Activated CD8-positive, alpha-beta memory T cell treated with anti-CD3 and anti-CD28 coated beads, Interleukin-2, amount 10 ng/mL, durations not matched to agents 7 days and 5 days (primary cell): ENCODE measurements at places on chromosomes 6 and 20.

DNA sequence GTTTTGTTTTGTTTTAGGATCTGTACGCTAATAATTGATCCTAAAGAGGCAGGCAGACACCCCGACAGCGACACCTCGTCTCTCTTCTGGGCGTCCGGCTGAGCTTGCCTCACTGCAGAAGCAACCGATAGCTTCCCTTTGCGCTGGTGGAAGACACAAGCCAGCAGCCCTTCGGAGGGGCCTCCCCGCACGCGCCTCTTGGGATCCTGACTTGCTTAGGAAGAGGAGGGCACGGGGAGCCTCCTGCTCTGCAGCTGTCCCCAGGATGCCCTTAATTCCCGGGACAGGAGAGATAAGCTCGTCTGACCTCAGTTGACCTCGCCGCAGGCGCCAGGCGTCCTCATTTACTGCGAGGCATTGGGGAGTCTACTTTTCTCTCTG lies 94.0 kb downstream of the CD83 start:
- peak overlapping the region; percentile 82 for H3K4me3 ChIP-seq
- no peaks in the 10 kb centered on the region for H3K36me3 ChIP-seq
- no peaks in the 10 kb centered on the region for H3K27me3 ChIP-seq
- H3K27ac ChIP-seq = peak overlapping the region; percentile 75
- peaks cover 11% of the 10 kb centered on the region for H3K4me1 ChIP-seq
- DNase-seq = no peak

- H3K36me3 ChIP-seq = no peaks in the 10 kb centered on the region
- peaks cover 12% of the 10 kb centered on the region for H3K4me1 ChIP-seq
- peaks cover 47% of the 10 kb centered on the region for H3K27me3 ChIP-seq
- no peak overlapping the region for H3K4me3 ChIP-seq
- no peak for DNase-seq
Observed at GRCh38 chr6:75213732-75214131, 7.9 kb upstream of the COL12A1 start.

DNA sequence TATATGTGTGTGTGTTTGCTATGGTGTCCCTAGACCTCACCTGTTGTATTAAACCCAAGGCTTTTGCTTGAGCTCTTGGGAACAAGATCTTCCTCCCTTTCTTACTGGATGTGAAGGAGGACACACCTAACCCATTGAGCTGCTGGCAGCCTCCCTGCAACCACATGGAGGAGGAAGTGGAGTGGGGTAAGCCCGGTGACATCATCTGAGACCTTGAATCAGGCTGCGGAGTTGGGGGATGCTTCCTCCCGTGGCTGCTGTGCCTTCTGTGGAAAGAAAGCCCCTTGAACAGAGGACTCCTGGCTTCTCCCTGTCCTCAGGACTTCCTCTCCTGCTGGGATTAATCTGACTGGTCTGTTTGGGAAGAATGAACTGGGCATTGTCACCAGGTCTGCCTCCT lies 3.3 kb downstream of the CST11 start:
- peak; percentile 67 for DNase-seq
- no peak overlapping the region for H3K4me3 ChIP-seq
- H3K36me3 ChIP-seq = no peaks in the 10 kb centered on the region
- H3K27ac ChIP-seq = no peak overlapping the region
- H3K4me1 ChIP-seq = peaks cover 12% of the 10 kb centered on the region

- no peak for DNase-seq
- no peaks in the 10 kb centered on the region for H3K27me3 ChIP-seq
- no peak overlapping the region for H3K27ac ChIP-seq
- no peaks in the 10 kb centered on the region for H3K36me3 ChIP-seq
Observed at GRCh38 chr6:66179361-66179760, 472.3 kb upstream of the EYS start.

DNA sequence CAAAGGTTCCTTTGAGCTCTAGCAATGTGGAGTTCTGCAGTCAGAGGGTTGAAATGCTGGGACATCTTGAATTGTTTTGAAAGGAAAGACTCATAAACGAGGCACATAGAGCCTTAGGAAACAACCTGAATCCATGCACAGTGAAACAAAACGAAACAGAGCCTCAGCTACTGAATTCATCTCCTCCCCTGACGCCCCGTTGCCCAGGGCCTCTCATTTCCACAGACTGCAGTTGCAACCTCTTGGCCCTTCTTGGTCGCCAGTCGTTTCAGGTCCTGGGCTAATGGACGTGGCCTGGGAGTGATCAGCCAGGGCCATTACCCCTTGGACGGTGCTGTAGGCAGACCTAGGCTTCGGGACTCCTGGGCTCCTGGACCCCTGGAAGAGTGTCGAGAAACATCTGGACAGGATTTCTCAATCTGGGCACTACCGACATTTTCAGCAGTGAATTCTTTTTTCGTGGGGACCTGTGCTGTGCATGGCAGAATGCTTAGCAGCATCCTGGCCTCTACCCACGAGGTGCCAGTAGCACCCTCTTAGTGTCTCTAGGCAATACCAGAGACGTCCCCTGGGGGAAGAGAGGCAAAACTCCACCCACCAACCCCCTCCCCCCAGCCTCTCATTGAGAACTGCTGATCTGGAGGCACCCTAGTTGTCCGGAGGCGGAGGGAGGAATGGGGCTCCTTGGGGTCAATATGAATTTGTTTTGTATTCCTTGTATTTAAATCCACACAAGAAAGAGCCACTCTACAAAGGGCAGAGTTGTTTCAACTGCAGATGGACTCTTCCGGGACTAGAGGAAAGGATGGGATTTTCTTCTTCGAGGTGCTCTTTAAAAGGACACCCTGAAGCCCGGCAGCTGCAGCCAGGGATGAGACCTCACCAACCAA lies 50.2 kb downstream of the TMEM242 start:
- H3K4me3 ChIP-seq = no peak overlapping the region
- peaks cover 7% of the 10 kb centered on the region for H3K36me3 ChIP-seq
- DNase-seq = no peak
- H3K4me1 ChIP-seq = peaks cover 9% of the 10 kb centered on the region

- no peak overlapping the region for H3K4me3 ChIP-seq
- DNase-seq = no peak
- H3K4me1 ChIP-seq = no peaks in the 10 kb centered on the region
- no peak overlapping the region for H3K27ac ChIP-seq
- H3K36me3 ChIP-seq = no peaks in the 10 kb centered on the region
Observed at GRCh38 chr20:33076662-33077372, 2.6 kb upstream of the BPIFB4 start.

- no peak overlapping the region for H3K4me3 ChIP-seq
- H3K4me1 ChIP-seq = no peaks in the 10 kb centered on the region
- no peak for DNase-seq
- H3K36me3 ChIP-seq = no peaks in the 10 kb centered on the region
Observed at GRCh38 chr20:57161478-57162361, 104.7 kb downstream of the BMP7 start.

- no peaks in the 10 kb centered on the region for H3K4me1 ChIP-seq
- peaks cover 8% of the 10 kb centered on the region for H3K36me3 ChIP-seq
- H3K27me3 ChIP-seq = no peaks in the 10 kb centered on the region
- no peak for DNase-seq
- no peak overlapping the region for H3K4me3 ChIP-seq
Observed at GRCh38 chr6:13412211-13412610, 75.2 kb downstream of the GFOD1 start.

DNA sequence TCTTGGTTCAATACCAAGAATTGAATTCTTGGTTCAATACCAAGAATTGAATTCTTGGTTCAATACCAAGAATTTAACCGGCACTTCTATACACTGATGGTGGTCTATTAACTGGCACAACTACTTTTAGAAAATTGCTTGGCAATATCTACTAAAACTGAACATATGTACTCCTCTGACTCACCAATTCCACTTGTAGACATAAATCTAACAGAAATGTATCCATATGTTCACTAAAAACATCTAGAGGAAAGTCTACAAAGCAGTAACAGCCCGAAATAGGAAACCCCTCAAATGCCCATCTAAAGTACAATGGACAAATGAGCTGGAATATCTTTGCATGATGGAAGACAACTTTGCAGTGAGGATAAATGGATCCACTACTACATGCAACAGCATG lies 71.9 kb downstream of the KIF16B start:
- no peak overlapping the region for H3K4me3 ChIP-seq
- H3K27ac ChIP-seq = no peak overlapping the region
- H3K27me3 ChIP-seq = no peaks in the 10 kb centered on the region
- peaks cover 2% of the 10 kb centered on the region for H3K4me1 ChIP-seq
- H3K36me3 ChIP-seq = no peaks in the 10 kb centered on the region

DNA sequence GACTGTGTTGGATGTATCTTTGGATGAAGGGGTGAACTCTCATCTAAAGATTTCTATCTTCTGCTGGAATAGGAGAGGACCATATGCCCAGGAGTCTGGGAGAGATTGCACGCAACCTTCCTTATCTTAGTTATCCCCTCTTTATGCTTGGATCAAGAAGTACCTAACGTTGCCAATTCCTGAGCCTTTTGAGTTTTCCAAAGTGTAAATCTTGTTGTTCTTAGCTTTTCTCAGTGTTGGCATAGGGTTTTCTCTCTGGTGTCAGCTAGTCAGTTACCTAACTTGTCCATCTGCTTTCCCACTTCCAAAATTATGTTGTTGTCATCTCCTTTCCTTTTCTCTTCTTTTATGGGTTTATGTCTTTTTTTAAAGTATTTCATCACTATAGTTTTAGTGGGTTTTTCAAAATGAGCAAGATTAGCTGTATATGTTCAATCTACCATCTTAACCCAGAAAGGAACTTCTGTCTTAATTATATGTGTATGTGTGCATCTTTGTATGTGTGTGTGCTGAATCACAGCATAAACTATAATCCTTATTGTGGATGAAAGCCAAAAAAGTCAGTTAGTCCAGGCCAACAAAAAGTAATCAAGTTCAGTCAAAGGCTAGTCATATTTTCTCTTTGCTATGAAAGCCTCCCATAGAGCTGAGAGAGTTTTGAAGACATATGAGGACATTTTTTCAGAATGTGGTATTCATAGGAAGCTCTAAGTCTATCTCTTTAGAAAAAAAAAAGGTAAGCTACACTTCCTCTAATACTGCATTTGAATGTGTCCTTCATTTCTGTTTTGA lies 72.1 kb downstream of the KHDC1L start:
- no peaks in the 10 kb centered on the region for H3K4me1 ChIP-seq
- no peak overlapping the region for H3K27ac ChIP-seq
- H3K4me3 ChIP-seq = no peak overlapping the region
- H3K36me3 ChIP-seq = peaks cover 3% of the 10 kb centered on the region

DNA sequence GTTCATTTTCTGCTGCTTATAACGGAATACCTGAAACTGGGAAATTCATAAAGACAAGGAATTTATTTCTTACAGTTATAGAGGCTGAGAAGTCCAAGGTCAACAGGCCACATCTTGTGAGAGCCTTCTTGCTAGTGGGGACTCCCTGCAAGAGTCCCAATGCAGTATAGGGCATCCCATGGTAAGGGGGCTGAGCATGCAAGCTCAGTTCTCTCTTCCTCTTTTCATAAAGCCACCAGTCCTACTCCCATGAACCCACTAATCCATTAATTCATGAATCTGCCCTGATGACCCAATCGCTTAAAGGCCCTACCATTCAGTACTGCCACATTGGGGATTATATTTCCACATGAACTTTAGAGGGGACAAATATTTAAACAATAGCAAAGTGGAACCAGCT lies 26.5 kb downstream of the CYB5R4 start:
- H3K27ac ChIP-seq = no peak overlapping the region
- DNase-seq = no peak
- H3K27me3 ChIP-seq = no peaks in the 10 kb centered on the region
- H3K4me3 ChIP-seq = no peak overlapping the region
- H3K36me3 ChIP-seq = no peaks in the 10 kb centered on the region
- H3K4me1 ChIP-seq = peaks cover 7% of the 10 kb centered on the region

DNA sequence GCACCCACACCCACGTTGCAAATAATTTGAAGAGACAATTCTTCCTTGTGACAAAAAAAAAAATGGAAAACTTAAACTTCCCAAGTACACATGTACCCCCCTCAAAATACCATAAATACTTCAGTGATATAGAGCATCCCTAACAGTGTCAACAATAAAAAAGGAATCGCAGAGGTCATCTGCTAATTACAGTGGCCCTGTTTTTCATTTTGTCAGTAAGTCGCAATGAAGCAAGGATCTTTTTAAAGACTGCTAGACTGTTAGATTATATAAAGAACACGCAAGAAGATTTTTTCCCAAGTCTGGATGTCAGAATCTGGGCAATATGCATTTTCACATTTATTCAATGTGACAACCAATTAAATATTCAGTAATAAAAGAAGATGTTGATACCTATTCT lies 93.9 kb downstream of the EPB41L2 start:
- H3K27me3 ChIP-seq = no peaks in the 10 kb centered on the region
- peaks cover 3% of the 10 kb centered on the region for H3K4me1 ChIP-seq
- no peaks in the 10 kb centered on the region for H3K36me3 ChIP-seq
- no peak overlapping the region for H3K27ac ChIP-seq

DNA sequence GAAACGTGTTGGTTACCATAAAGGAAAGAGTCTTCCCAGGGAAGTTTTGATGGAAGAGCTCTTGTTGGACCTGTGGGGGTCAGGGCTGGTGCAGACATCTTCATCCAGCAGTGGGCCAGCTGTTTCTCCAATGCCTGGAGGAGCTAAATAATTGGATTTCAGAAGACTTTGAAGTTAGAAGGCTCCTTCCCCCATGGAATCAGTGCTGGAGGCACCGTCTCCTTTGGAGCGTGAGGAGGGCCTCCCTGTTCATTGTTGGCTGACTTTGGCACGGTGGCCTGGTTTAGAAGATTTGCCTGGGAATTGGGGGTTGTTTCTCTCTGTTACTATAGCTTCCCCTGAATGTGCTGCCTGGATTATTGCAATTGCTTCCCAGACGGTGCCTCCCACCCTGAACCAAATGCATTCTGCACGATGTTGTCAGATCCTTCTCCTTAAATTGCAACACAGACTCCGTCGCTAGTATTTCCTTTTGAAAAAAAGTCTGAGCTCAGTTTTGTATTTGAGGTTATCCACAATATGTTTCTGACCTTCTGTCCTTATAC lies 27.7 kb upstream of the KCNG1 start:
- no peaks in the 10 kb centered on the region for H3K4me1 ChIP-seq
- H3K4me3 ChIP-seq = no peak overlapping the region
- peaks cover 32% of the 10 kb centered on the region for H3K27me3 ChIP-seq
- no peaks in the 10 kb centered on the region for H3K36me3 ChIP-seq
- no peak for DNase-seq

DNA sequence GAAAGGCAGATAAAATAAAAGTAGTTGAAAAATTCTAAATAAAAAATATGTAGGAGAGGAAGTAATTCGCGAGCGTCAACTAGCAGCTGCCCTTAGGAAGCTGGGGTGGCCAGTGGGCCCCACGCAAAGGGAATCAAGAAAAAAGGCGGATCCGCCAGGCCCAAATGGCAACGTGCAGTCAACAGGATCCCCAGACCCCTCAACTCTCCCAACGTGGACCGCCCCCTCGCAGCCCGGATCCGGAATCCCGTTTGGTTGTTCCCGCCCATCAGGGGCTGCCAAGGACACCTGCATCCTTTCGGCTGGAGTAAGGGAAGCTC lies 296 bp downstream of the DZANK1 start:
- H3K4me1 ChIP-seq = peaks cover 30% of the 10 kb centered on the region
- H3K36me3 ChIP-seq = no peaks in the 10 kb centered on the region
- H3K27me3 ChIP-seq = no peaks in the 10 kb centered on the region
- H3K27ac ChIP-seq = peak overlapping the region; percentile 88

GRCh38 chr6:158760618-158761250 lies 58.4 kb downstream of the EZR start:
- H3K4me1 ChIP-seq = no peaks in the 10 kb centered on the region
- no peak for DNase-seq
- H3K27ac ChIP-seq = no peak overlapping the region
- H3K4me3 ChIP-seq = no peak overlapping the region

GRCh38 chr6:170523256-170524171 lies 29.6 kb downstream of the PSMB1 start:
- no peak overlapping the region for H3K4me3 ChIP-seq
- peak; percentile 64 for DNase-seq
- no peaks in the 10 kb centered on the region for H3K36me3 ChIP-seq
- peaks cover 16% of the 10 kb centered on the region for H3K4me1 ChIP-seq
- no peak overlapping the region for H3K27ac ChIP-seq
- peaks cover 51% of the 10 kb centered on the region for H3K27me3 ChIP-seq
